ENCODE measurements at places on chromosomes 5 and 9. TPM values are rescaled to one million over a fixed set of nuclear protein-coding genes. Genes with fewer than 3 reads are reported as not detected.

The LCP2 gene
- total RNA-seq = 13.8 TPM

DNA sequence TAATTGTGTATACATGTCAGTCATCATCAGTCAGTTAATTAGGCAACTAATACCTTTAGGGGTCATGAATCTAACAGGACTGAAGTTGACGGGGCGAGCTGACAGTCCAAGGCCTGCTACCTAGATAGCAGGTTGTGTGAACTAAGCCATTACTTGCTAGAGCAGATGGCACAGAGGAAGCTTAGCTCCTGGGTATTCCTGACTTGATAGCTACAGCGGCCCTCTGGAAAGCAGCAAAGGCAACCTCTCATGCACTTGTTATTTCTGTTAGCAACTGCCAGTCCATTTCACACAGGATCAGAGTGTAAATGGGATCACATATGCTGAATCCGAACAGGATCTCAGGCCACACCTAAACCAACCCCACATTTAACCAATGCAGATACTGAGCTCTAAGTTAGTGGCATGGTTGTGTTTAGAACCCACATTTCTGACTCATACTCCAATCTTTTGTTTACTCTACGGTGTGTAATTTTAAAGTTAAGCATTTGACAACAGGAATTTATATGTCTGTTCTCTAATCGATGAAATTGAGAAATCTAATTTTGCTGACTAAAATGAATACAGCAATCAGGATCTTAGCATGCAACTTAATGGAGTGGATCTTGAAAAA, 521.3 kb upstream of the ZNF608 start:
- H3K36me3 ChIP-seq = no peaks in the 10 kb centered on the region
- H3K4me3 ChIP-seq = no peak overlapping the region
- peaks cover 2% of the 10 kb centered on the region for H3K27me3 ChIP-seq

DNA sequence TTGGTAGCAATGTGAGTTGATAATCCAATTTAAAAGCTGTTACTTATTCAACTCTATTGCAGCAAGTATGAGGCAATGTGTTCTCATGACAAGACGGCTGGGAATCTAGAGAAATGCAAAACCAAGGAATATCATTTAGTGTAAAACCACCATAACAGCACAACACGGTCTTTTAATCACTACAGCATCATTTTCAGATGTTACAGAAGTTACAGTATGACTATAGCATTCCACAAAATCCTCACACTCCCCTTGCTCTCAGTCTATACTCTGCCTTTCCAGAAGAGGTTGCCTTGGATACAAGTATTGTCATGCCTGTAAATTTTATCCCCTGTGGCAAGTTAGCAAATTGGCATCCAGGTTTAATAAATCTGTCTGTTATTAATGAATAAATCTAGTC, 28.6 kb upstream of the TAS2R1 start:
- no peak overlapping the region for H3K27ac ChIP-seq
- DNase-seq = no peak
- H3K36me3 ChIP-seq = no peaks in the 10 kb centered on the region
- H3K4me1 ChIP-seq = peaks cover 12% of the 10 kb centered on the region

GRCh38 chr5:151239237-151239861, 13.6 kb upstream of the GM2A start:
- peak; percentile 83 for DNase-seq
- H3K4me3 ChIP-seq = no peak overlapping the region
- peaks cover 5% of the 10 kb centered on the region for H3K27me3 ChIP-seq

The CCDC180 gene
- total RNA-seq = 7.7 TPM

DNA sequence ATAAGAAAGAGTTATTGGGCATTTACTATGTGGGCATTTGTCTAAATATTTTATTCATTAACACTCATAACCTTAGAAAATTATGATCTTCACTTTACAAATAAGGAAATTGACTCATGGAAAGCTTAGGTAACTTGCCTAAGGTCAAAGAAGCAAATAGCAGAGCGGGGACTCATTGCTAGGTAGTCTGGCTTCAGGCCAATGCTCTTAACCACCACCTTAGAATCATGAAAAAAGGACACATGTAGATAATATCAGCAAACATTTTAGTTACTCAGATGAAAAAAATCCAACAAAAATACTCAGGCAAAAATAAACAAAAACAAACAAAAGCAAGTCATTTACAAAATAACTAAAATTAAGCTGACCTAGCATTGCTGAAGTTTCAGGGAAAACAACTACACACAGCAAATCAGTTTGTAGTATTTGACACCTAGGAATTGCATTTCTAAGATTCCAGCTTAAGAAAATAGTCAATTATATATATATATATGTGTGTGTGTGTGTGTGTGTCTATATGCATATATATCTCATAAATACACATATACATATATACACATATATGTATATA, 166.0 kb downstream of the HMHB1 start:
- H3K36me3 ChIP-seq = no peaks in the 10 kb centered on the region
- no peak overlapping the region for H3K4me3 ChIP-seq
- H3K4me1 ChIP-seq = no peaks in the 10 kb centered on the region
- H3K27ac ChIP-seq = no peak overlapping the region
- DNase-seq = no peak

- H3K4me1 ChIP-seq = peaks cover 9% of the 10 kb centered on the region
- no peak overlapping the region for H3K4me3 ChIP-seq
- no peak for DNase-seq
- no peak overlapping the region for H3K27ac ChIP-seq
Observed at GRCh38 chr9:93325307-93326035, 126.0 kb upstream of the FAM120A start.

DNA sequence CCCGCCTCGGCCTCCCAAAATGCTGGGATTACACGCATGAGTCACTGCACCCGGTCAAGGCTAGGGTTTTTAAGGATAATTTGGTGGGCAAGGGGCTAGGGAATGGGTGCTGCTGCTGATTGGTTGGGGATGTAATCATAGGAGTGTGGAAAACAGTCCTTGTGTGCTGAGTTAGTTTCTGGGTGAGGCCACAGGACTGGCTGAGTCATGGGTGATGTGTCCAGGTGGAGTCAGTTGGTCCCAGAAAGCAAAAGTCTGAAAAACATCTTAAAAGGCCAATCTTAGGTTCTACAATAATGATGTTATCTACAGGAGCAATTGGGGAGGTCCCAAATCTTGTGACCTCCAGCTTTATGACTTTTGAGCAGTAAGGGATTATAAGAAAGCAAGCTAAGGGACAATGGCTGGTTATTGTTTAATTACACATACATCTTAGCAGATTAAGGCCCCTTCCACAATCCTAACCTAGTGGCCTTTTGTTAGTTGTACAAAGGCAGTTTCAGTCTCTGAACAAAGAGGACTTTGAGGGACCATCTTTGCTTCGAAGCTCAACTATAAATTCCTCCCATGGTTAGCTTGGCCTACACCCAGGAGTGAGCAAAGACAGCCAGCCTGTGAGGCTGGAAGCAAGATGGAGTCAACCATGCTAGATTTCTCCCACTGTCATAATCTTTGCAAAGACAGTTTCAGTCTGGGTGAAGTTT, 5.5 kb upstream of the AOPEP start:
- peaks cover 18% of the 10 kb centered on the region for H3K4me1 ChIP-seq
- DNase-seq = no peak
- H3K27me3 ChIP-seq = no peaks in the 10 kb centered on the region

DNA sequence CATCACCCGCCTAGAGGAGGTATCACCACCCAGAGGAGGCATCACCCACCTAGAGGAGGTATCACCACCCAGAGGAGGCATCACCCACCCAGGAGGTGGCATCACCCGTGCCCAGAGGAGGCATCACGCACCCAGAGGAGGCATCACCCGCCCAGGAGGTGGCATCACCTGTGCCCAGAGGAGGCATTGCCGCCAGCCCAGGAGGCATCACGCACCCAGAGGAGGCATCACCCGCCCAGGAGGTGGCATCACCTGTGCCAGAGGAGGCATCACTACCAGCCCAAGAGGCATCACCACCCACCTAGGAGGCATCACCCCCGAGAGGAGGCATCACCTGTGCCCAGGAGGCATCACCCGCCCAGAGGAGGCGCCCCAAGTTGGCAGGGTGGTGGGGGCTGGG, 2.6 kb downstream of the NOTCH1 start:
- DNase-seq = no peak
- peaks cover 25% of the 10 kb centered on the region for H3K36me3 ChIP-seq
- H3K4me1 ChIP-seq = peaks cover 52% of the 10 kb centered on the region
- peak overlapping the region; percentile 96 for H3K4me3 ChIP-seq
- H3K27ac ChIP-seq = no peak overlapping the region

GRCh38 chr9:114941376-114941775, 11.0 kb upstream of the TNFSF8 start:
- no peak for DNase-seq
- peaks cover 12% of the 10 kb centered on the region for H3K4me1 ChIP-seq
- H3K27me3 ChIP-seq = no peaks in the 10 kb centered on the region
- no peak overlapping the region for H3K4me3 ChIP-seq
- H3K27ac ChIP-seq = no peak overlapping the region

GRCh38 chr9:97769208-97769607, 72.1 kb upstream of the XPA start:
- no peaks in the 10 kb centered on the region for H3K36me3 ChIP-seq
- H3K27me3 ChIP-seq = peaks cover 5% of the 10 kb centered on the region

- H3K27me3 ChIP-seq = no peaks in the 10 kb centered on the region
- no peak overlapping the region for H3K27ac ChIP-seq
- H3K4me1 ChIP-seq = no peaks in the 10 kb centered on the region
- H3K4me3 ChIP-seq = no peak overlapping the region
Observed at GRCh38 chr5:67483453-67484030, 286.9 kb upstream of the CD180 start.

- H3K4me3 ChIP-seq = no peak overlapping the region
- DNase-seq = no peak
- H3K27me3 ChIP-seq = no peaks in the 10 kb centered on the region
- no peak overlapping the region for H3K27ac ChIP-seq
Observed at GRCh38 chr9:73118286-73118685, 33.4 kb upstream of the ANXA1 start.

- no peaks in the 10 kb centered on the region for H3K36me3 ChIP-seq
- no peak for DNase-seq
- no peaks in the 10 kb centered on the region for H3K27me3 ChIP-seq
- H3K4me3 ChIP-seq = no peak overlapping the region
Observed at GRCh38 chr5:100643473-100643872, 108.3 kb downstream of the FAM174A start.

The HSD17B3 gene
- total RNA-seq = not detected

DNA sequence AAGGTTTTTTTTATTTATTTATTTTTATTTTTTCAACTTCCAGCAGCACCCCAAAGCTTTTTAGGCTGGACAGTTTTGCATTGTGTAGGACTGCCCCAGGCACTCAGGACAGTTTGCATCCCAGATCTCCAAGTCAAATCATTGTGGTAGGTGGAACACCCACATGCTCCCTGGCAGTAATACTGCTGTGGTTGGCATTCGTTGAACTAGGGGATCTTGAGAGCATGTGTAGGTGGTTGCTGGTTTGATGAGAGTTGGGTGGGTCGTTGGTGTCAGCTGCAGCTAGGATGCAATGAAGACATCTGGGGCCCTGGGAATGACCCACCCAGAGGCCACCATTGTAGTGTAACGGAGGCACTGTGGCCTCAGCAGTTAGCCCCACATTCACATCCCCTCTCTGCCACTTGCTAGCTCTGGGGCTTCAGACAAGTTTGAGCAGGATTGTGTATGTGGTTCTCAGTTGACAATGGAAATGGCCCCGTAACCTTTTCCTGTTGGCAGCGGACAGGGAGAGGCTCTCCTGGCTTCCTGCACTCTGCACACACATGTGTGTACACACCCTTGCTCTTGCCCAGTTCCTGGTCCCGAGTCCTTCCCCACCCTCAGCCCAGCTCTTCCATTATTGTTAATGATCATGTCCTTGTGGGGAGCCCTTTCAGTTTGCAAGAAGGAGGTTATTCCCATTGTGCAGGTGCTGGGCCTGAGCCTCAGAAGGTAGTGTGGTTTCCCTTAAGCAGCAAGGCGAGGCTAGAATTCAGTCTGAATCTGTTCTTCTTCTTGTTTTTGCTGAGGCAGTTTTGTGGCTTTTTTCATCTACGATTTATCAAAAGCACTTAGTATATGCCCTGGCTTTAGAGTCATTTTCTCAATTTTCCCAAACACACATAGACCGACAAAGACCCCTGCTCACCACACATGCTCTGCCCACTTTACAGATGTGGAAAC, 46.5 kb downstream of the PPARGC1B start:
- no peak for DNase-seq
- no peak overlapping the region for H3K27ac ChIP-seq
- peaks cover 12% of the 10 kb centered on the region for H3K36me3 ChIP-seq
- H3K4me3 ChIP-seq = no peak overlapping the region
- peaks cover 29% of the 10 kb centered on the region for H3K4me1 ChIP-seq
- peaks cover 14% of the 10 kb centered on the region for H3K27me3 ChIP-seq

GRCh38 chr9:119268985-119269384, 100.2 kb downstream of the BRINP1 start:
- H3K36me3 ChIP-seq = no peaks in the 10 kb centered on the region
- peaks cover 7% of the 10 kb centered on the region for H3K4me1 ChIP-seq
- H3K4me3 ChIP-seq = no peak overlapping the region
- no peak overlapping the region for H3K27ac ChIP-seq
- DNase-seq = no peak

The SMIM15 gene
- total RNA-seq = 92.1 TPM

DNA sequence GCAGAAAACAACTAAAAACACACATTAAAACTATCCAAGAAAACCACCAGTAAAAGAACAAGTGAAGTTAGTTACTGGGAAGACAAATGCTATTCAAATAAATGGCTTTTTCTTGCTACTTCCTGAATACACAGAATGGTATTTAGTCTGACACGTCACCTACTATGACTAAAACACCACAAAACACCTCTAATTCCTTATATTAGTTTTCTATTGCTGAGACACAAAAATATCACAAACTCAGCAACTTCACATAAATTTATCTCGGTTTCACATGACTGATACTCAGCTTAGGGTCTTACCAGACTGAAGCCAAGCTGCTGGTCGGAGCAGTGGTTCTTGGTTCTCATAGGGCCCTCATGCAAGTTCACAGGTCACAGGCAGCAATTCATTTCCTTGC, 5.4 kb downstream of the DMAC1 start:
- H3K27ac ChIP-seq = no peak overlapping the region
- no peaks in the 10 kb centered on the region for H3K36me3 ChIP-seq
- DNase-seq = no peak
- no peak overlapping the region for H3K4me3 ChIP-seq
- H3K27me3 ChIP-seq = no peaks in the 10 kb centered on the region

The AMBP gene
- total RNA-seq = not detected

The SCGB3A2 gene
- 1.4 TPM for total RNA-seq

DNA sequence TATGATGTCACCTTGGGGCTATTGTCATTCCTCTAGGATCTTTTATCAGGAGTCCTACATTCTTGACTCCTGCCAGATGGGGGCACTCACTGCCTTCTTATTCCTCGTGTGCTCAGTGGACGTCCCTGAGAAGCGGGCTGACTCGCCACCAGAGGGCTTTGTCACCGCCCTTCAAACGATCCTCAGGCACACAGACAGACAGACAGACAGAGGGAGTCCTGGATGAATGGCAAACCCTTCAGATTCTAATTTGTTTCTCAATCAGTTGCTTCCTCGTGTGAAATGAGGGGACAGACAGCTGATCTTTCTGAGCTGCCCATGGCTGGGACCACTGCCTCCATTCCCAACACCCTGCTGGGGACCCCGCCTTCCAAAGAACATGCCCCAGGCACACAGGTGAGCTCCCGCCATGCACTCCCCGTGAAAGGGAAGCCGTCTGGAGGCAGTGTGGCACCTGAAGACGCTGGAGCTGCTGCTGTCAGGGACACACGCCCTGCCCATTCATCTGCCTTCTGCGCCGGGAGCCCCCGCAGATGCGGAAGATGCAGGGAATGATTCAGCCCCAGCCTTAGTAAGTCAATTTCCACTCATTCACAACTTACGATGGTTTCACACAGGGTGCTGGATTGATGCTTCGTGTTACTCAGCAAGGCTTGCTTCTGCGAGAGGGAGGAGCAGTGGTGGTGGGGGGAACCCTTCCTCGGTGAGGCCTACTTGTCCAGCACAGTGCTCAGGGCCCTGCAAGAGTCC, 24.9 kb upstream of the SH3PXD2B start:
- no peak overlapping the region for H3K27ac ChIP-seq
- H3K4me3 ChIP-seq = no peak overlapping the region
- H3K27me3 ChIP-seq = peaks cover 2% of the 10 kb centered on the region
- H3K36me3 ChIP-seq = no peaks in the 10 kb centered on the region
- peak; percentile 79 for DNase-seq

The HACD4 gene
- total RNA-seq = 5.7 TPM

Data from endothelial cell (in vitro differentiated cells).